ENCODE measurements at places on chromosomes 1 and 21. TPM values are rescaled to one million over a fixed set of nuclear protein-coding genes. Genes with fewer than 3 reads are reported as not detected.

Gene GPR137B
- 8.6 TPM for polyA plus RNA-seq

Gene FCRLA
- polyA plus RNA-seq = 0.06 TPM

Gene NADK
- 77.9 TPM for polyA plus RNA-seq

Gene PLA2G2A
- polyA plus RNA-seq = 1,724 TPM

Gene GUCA2B
- polyA plus RNA-seq = 1.7 TPM
